ENCODE measurements at places on chromosomes 13 and 19.

- DNase-seq = no peak
Measured at GRCh38 chr13:25217023-25217885, 45.2 kb upstream of the AMER2 start.

- DNase-seq = no peak
Measured at GRCh38 chr19:14363183-14364097, 17.8 kb upstream of the ADGRE5 start.

DNA sequence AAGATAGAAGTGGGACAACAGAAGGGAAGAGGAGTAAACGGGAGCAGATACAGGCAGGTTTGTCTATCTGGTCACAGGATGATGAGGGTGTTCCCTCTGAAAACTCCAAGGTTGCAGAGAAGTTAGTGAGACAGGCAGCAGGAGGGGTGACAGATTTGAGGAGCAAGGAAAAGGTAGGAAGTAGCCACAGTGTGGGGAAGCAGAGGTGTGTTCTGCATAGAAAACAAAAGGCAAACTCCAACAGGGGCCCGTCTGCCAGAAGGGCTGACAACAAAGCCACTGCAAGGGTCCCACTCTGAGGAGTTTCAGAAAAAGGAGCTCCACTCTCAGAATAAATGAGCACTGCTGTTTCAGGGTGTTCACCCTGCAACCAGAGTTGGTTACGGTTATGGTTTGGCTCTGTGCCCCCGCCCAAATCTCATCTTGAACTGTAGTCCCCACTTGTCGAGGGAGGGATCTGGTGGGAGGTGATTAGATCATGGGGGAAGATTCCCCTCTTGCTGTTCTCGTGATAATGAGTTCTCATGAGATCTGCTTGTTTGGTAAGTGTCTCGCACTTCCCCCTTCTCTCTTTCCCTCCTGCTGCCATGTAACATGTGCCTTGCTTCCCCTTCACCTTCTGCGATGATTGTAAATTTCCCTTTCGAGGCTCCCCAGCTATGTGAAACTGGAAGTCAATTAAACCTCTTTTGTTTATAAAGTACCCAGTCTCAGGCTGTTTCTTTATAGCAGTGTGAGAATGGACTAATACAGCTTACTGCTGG lies 32.1 kb downstream of the SMAD9 start:
- no peak for DNase-seq

DNA sequence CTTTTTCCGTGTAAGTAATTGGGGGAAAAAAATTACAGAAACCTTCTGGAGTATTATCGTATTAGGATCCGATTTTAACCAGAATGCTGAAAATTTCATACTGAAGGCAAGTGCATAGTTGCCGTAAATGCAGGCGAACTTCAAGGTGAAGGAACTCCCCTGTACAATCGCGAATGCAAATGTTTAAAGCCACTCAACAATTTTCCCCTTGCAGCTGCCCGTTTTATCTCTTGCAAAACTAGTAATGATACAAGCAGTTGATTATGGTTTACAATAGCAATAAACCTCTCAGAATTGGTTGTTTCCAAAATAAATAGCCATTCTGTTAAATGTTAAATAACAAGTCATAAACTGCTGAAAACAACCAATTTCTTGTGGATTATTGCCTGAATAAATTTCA lies 105.7 kb downstream of the DNAJC15 start:
- no peak for DNase-seq

GRCh38 chr19:1066251-1066747 lies 668 bp upstream of the ARHGAP45 start:
- DNase-seq = no peak

DNA sequence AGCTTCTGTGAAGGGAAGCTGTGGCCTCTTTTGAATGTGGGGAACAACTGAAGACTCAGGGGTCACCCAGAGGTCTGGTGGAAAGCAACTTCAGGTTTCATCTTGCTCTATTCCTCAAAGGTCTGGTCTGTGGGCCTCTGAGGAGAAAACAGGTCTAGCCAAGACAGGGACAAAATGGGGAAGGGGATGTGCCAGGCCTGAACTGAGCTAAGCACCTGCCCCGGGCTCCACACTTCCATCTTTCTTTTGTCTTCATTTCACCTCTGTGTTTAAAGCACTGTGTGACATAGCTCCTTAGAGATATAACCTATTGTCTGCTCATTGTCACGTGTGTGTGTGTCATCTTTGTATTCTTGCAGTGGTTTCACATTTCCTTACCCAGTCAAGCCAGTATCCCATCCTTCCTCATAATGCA lies 19.9 kb upstream of the GDF15 start:
- no peak for DNase-seq

DNA sequence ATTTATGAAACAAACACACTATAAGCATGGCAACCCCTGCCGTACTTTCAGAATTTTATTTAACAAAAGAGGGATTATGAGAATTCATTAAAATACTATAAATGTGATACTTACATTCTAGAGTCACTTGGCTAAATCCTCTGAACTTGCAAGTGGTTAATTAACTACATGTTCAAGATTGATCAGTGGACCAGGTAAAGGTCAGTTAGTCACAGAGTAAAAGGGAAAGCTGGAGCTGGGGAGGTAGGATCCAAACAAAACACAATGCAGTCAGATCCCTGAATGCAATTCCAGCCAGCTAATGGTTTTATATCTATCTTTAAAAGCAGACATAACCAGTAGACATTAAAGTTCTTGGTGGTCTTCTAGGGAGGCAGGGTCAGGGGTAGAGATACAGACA lies 270.5 kb downstream of the DIAPH3 start:
- no peak for DNase-seq

DNA sequence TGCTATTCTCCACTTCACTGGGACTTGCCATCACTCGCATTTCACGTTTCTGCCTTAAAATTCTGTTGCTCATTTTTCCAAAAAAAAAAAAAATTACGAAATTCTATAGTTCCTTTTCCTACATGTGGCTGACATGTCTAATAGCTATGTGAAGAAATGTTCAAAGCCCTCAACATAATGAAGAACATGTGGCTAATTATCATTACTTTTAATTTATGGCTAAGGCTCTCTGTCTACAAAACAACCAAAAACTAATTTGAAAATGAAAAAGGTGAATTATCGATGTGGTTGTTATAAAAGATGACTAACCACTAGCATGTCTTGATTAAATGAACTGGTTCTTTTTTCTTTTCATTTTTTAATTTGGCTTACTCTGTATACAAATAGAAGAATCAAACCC lies 940.0 kb downstream of the EFNB2 start:
- no peak for DNase-seq

DNA sequence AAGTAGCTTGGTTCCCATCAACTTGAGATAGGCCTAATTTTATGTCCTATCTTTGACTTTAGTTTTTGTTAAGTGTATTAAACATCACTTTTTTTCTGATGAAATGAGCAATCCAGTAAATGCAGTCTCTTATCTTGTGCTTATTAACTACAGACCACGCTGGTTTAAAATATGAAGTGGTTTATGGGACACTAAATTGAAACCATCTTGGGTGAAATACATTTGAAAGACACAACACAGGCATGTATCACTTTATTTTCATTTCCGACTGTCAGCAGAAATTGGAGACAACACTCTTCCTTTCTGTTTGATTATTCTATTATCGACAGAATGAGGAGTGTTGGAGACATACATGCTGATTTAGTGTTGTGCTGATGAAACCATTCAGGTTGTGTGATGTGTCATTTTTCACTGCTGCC lies 447.7 kb downstream of the GPC6 start:
- no peak for DNase-seq

DNA sequence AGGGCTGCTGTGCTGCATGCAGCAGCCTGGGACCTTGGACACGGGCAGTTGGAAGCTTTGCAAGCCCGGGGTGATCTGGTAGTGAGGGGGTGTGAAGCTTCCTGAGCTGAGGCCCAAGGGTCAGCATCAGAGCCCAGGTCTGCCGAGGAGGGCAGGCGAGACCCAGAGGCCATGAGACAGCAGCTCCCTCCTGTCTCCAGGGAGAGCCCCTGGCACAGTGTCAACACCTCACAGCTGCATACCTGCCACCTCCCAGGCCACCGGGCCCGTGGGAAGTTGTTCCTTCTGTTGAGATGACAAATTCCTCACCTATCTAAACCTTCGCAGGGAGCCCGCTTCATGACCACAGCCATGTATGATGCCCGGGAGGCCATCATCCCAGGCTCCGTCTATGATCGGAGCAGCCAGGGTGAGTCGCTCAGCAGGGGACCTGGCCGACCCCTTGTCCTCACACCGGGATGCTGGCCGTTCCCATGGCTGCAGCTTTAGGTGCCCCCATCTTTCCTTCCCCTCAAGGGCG lies 32.1 kb downstream of the CERS1 start:
- DNase-seq = no peak

DNA sequence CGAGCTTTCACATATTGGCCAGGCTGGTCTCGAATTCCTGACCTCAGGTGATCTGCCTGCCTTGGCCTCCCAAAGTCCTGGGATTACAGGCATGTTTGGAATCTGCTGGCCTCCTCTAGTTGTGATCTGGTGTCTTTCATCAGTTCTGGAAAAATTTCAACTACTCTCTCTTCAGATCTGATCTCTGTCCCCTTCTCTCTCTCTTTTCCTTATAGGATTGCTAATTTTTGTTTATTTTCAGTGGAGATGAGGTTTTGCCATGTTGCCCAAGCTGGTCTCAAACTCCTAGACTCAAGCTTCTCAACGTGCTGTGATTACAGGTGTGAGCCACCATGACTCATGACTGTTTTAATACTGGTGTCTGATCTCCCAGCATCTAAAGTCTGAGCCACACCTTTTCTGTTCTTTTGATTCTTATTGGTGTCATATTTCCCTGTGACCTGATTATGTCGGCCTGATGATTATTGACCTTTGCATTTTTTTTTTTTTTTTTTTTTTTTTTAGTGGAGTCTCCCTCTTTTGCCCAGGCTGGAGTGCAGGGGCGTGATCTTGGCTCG lies 10.4 kb upstream of the NANOS2 start:
- DNase-seq = no peak

DNA sequence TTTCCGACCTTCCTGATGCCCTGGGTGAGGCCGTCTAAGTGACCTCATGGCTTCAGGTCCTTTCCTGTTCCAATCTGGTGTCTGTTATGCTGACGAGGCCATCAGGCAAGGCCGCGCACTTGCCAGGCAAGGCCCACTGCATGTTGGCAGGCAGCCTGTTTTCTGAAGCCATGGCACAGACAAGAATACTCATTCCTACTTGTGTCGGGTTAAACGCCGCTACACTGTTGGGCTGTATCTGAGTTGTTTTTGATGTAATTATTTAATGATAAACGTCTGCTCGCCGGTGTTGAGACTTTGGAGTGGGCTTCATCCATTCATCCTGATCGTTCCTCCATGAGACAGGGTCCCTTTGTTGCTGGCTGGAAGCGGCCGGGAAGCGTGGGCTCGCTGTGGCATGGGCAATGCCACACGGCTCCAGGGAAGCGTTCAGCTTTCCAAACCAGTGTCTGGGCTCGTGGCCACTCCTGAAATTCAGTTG lies 92.1 kb downstream of the ATP11A start:
- no peak for DNase-seq

- DNase-seq = peak; percentile 6
Measured at GRCh38 chr19:44447916-44448674, at the start of gene ZNF229. TSS of gene ZNF229 (minus strand) at chr19:44448472. CDS start at chr19:44442847, 5,625 bp downstream.

DNA sequence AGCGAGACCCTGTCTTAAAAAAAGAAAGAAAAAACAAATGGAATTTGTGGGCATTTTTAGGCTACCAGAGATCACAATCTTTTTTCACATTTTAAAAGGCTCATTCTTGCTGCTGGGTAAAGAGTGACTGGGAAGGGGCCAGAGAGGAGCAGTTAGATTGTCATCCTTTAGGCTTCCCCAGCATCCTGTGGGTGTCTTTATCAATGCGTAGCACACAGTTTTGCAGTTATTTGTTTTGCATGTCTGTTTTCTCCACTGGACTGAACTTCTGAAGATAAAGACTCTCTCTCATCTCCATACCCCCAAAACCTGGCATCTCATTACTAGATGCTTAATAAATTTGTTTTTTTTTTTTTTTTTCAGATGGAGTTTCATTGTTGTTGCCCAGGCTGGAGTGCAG lies 2.1 kb upstream of the UTP14C start:
- no peak for DNase-seq

DNA sequence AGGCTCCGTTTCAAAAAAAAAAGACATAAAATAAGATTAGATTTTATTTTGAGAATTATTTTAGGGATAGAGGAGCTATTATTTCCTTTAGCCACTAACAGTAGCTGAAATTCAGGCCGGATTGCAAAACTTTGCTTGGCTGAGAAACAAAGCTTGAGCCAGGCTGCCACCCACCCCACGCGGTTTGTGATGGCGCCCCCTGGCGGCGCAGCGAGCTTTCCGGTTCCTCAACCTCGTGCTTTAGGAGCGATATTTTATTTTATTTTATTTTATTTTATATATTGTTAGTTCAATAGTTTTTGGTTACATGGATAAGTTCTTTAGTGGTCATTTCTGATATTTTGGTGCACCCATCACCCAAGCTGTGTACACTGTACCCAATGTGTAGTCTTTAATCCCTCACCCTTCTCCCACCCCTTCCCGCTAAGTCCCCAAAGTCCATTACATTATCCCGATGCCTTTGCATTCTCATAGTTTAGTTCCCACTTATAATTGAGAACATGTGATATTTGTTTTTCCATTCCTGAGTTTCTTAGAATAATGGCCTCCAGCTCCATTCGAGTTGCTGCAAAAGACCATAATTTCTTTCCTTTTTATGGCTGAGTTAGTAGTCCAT lies 19.8 kb upstream of the CEACAM4 start:
- peak; percentile 34 for DNase-seq

GRCh38 chr13:24228852-24229458 lies 68.4 kb downstream of the SPATA13 start:
- no peak for DNase-seq

DNA sequence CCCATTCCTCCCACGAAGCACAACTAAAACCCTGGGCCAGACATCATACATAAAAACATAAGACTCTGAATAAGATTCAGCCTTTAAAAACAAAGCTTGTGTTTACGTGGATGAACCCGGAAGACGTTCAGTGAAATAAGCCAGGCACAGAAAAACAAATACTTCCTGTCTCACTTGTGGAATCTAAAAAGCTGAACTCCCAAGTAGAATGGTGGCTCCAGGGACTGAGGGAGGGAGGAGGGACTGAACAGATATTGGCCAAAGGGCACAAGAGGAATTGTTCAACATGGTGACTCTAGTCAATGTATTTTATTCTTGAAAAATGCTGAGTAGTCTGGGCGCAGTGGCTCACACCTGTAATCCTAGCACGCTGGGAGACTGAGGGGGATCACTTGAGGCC lies 35.7 kb upstream of the TPM4 start:
- DNase-seq = no peak

- DNase-seq = no peak
Measured at GRCh38 chr13:25920277-25920676, 131.5 kb downstream of the SHISA2 start.

DNA sequence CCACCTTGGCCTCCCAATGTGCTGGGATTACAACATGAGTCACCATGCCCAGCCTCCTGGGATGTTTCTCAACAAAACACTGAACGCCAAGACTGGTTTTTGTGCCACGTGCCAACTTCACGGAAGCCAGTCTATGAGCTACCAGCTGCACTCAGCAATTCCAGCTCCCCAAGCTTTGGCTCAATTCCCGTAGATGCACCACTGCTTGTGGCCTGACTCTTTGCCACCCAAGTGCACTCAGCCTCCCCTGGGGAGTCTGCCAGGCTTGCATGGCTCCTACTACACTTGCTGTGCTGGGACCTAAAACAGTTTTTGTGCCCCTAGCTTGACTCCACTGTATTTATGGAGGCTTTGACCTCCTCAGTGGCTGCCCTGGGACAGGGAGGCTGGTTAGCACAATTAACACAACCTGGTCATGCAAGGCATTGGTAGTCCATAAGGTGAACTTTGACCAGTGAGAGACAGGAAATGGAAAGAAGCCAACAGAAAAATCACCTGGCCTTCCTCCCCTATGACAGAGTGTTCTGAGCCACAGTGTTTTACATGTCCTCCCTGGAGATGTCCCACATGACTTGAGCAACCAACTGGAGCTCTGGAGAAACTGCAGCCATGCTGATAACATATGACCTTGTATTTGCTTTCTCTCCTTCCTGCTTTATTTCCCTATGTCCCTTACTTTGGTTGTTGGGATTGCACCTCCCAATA lies 1173.1 kb downstream of the UQCRFS1 start:
- no peak for DNase-seq

All from stimulated activated CD4-positive, alpha-beta T cell treated with anti-CD3 and anti-CD28 coated beads, Interleukin-1b, Interleukin-23, amount 100 ng/mL, for 1 hour (primary cell).